ENCODE measurements at places on chromosomes 1 and 21. TPM values are rescaled to one million over a fixed set of nuclear protein-coding genes. Genes with fewer than 3 reads are reported as not detected.

SYCP1 gene
- total RNA-seq: not detected

C1orf53 gene
- total RNA-seq: 14.2 TPM

PRKCZ gene
- 27.4 TPM for total RNA-seq

NOS1AP gene
- 6.7 TPM for total RNA-seq

IFFO2 gene
- 6.6 TPM for total RNA-seq

- H3K4me3 ChIP-seq: no peak overlapping the region
- H3K27ac ChIP-seq: no peak overlapping the region
- no peak for DNase-seq
- no peaks in the 10 kb centered on the region for H3K36me3 ChIP-seq
- no peaks in the 10 kb centered on the region for H3K4me1 ChIP-seq
- peaks cover 62% of the 10 kb centered on the region for H3K27me3 ChIP-seq
Observed at GRCh38 chr21:38479641-38480525, 18.4 kb downstream of the ERG start.

DNA sequence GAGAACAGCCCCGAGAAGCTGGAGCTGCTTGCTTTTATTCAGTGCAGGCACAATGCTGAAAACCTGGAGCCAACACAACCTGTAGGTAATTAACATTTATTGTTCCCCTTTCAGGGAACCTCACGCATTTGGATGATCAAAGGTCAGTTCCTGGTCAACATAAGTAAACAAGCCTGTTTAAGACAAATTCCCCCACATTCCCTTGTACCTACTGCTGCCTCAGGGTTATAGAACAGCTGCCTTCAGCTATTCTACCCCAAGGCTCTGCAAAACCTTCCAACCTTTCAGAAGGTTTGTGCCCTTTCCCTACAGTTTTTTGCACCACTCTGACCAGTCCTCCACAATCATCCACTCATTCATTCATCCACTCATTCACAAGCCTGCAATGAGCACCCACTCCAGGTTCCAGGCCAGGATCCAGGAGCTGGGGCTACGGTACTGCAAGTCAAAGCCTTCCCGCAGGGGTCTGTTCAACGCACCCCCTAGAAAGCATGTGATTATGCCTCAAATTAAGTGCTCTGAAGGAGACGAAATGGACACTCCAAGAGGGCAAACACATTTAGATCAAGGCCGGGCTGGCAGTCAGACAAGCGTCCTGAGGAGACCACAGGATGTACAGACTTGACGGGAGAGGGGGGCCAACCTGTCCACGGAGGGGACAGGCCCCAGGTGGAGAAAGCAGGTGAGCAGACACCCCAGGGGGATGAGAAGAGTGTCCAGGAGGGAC is 683.9 kb downstream of the MATN1 start:
- no peaks in the 10 kb centered on the region for H3K36me3 ChIP-seq
- no peak for DNase-seq
- no peaks in the 10 kb centered on the region for H3K27me3 ChIP-seq
- H3K27ac ChIP-seq: no peak overlapping the region
- no peak overlapping the region for H3K4me3 ChIP-seq

- H3K4me3 ChIP-seq: no peak overlapping the region
- H3K4me1 ChIP-seq: peaks cover 72% of the 10 kb centered on the region
- peaks cover 10% of the 10 kb centered on the region for H3K36me3 ChIP-seq
- DNase-seq: no peak
Observed at GRCh38 chr1:67745875-67746698, 61.1 kb downstream of the GADD45A start.

GRCh38 chr1:204799630-204800029 is 71.0 kb upstream of the NFASC start:
- no peak overlapping the region for H3K27ac ChIP-seq
- no peaks in the 10 kb centered on the region for H3K36me3 ChIP-seq
- DNase-seq: no peak
- no peak overlapping the region for H3K4me3 ChIP-seq

- peaks cover 48% of the 10 kb centered on the region for H3K4me1 ChIP-seq
- H3K27ac ChIP-seq: no peak overlapping the region
- no peaks in the 10 kb centered on the region for H3K27me3 ChIP-seq
- DNase-seq: no peak
Observed at GRCh38 chr1:206514813-206515387, 7.6 kb downstream of the RASSF5 start.

- H3K4me3 ChIP-seq: no peak overlapping the region
- H3K27me3 ChIP-seq: peaks cover 26% of the 10 kb centered on the region
- DNase-seq: no peak
- no peak overlapping the region for H3K27ac ChIP-seq
- no peaks in the 10 kb centered on the region for H3K36me3 ChIP-seq
Observed at GRCh38 chr1:17397910-17398695, 26.1 kb downstream of the PADI6 start.

GRCh38 chr1:233183226-233184020 is 112.1 kb downstream of the PCNX2 start:
- no peak overlapping the region for H3K27ac ChIP-seq
- peaks cover 9% of the 10 kb centered on the region for H3K36me3 ChIP-seq
- H3K4me1 ChIP-seq: no peaks in the 10 kb centered on the region
- no peak overlapping the region for H3K4me3 ChIP-seq
- no peak for DNase-seq

DNA sequence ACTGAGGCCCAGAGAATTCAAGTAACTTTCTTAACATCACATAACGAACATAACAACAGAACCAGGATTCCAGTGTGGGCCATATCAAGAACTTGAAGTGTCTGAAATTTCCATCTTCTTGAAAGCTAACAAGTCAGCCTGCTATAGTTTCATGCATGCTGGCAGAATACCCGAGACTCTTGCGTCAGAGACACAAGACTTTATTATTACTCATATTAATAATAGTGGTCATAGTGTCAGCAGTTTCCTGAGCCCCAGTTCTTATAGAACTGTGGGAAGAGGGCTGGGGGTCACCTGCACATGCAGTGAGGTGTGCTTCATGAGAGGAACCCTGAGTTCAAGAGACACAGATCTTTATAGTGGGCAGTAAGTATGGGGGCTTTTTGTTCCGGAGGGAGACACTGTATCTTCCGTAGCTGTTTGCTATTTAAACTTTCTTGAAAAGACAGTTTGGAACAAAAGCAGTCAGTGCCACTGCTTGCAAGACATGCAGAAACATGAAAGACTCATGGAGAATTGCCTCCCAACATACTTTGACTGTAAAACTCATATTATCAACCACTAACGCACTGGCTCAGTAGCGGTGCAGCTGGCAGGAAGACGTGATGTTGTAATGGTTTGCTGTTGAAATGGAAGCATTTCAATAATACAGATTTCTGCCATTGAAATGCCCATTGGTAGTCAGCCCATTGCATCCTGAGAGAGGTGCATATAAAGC is 339.2 kb downstream of the ADGRL2 start:
- no peak overlapping the region for H3K27ac ChIP-seq
- no peaks in the 10 kb centered on the region for H3K36me3 ChIP-seq
- DNase-seq: no peak
- no peaks in the 10 kb centered on the region for H3K27me3 ChIP-seq
- H3K4me3 ChIP-seq: no peak overlapping the region

DNA sequence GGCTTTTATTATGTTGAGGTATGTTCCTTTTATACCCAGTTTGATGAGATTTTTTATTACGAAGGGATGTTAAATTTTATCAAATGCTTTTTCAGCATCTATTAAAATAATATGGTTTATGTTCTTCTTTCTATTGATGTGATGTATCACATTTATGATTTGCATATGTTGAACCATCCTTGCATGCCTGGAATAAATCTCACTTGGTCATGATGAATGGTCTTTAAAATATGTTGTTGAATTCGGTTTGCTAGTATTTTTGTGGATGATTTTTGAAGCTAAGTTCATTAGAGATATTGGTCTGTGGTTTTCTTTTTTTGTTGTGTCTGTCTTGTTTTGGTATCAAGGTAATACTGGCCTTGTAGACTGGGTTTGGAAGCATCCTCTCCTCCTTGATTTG is 14.1 kb downstream of the GPR88 start:
- H3K4me3 ChIP-seq: no peak overlapping the region
- no peaks in the 10 kb centered on the region for H3K27me3 ChIP-seq
- no peaks in the 10 kb centered on the region for H3K36me3 ChIP-seq
- no peaks in the 10 kb centered on the region for H3K4me1 ChIP-seq
- H3K27ac ChIP-seq: no peak overlapping the region

DNA sequence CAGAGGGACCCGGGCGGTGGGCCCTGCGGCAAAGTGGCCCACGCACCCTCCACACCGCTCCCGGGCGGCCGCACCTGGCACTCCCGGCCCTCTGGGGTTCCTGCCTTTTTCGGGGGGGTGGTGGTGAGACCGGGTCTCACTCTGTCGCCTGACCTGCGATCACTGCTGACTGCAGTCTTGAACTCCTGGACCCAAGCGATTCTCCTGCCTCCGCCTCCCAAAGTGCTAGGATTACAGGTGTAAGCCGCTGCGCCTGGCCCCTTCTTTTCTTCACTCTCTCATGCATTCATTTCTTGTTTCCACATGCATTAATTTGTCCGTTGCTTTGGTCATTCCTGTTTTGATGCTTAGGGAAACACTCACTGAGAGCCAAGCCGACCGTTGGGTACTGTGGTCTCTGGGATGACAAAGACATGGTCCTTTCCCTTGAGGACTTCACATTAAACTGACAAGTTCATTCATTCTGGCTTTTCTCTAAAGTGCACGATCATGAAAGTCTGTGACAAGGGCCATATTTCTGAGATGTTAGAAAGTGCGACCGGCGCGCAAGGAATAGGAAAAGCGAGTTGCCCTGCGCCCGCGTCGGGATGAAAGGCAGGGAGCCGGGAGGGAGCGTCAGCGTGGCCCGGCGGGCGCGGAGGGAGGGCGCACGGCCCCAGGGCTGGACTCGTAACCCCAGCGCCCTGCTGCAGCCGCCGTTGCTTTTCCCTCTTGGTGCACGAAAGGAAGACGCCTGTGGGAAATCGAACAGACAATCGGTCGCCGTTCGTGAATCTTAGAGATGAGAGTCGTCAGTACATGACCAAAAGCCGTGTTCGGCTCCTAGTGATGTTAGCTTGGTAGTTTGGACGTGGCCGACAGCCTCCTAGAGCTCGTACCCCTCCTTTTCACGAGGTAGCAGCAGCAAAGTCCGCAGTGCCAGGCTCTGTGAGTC is 1.0 kb upstream of the MCOLN2 start:
- peaks cover 16% of the 10 kb centered on the region for H3K36me3 ChIP-seq
- DNase-seq: no peak
- H3K4me3 ChIP-seq: peak overlapping the region; percentile 96
- H3K27ac ChIP-seq: no peak overlapping the region

GRCh38 chr21:38350684-38351083 is 93.9 kb downstream of the KCNJ15 start:
- H3K36me3 ChIP-seq: no peaks in the 10 kb centered on the region
- no peak overlapping the region for H3K4me3 ChIP-seq
- DNase-seq: no peak
- H3K27me3 ChIP-seq: no peaks in the 10 kb centered on the region
- H3K27ac ChIP-seq: peak overlapping the region; percentile 31

DNA sequence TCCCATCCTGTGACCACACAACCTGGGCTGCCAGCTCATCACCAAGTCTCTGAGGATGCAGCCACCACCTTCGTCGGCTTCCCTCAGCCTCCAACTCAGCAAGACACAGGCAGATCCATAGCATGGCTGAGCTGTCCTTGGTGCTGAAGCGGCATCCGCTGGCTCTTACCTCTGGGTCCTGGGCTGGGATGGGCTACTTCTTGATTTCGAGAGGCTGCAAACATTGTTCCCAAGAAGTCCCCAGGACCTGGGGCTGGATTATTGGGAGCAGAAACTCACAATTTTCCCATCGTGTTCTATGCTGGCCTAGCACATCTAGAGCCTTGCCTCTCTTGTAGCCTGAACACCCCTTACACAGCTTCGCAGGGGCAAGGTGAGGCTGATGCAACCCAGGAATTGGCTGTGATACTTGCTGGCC is 24.9 kb upstream of the C1QA start:
- no peak overlapping the region for H3K4me3 ChIP-seq
- no peaks in the 10 kb centered on the region for H3K4me1 ChIP-seq
- no peaks in the 10 kb centered on the region for H3K36me3 ChIP-seq
- DNase-seq: peak; percentile 44

Data from Calu3 (cell line).